SK-N-MC (cell line): ENCODE measurements at places on chromosomes 7 and 10.

- no peak for DNase-seq
Observed at GRCh38 chr10:53441843-53442242, 669.3 kb upstream of the MBL2 start.

DNA sequence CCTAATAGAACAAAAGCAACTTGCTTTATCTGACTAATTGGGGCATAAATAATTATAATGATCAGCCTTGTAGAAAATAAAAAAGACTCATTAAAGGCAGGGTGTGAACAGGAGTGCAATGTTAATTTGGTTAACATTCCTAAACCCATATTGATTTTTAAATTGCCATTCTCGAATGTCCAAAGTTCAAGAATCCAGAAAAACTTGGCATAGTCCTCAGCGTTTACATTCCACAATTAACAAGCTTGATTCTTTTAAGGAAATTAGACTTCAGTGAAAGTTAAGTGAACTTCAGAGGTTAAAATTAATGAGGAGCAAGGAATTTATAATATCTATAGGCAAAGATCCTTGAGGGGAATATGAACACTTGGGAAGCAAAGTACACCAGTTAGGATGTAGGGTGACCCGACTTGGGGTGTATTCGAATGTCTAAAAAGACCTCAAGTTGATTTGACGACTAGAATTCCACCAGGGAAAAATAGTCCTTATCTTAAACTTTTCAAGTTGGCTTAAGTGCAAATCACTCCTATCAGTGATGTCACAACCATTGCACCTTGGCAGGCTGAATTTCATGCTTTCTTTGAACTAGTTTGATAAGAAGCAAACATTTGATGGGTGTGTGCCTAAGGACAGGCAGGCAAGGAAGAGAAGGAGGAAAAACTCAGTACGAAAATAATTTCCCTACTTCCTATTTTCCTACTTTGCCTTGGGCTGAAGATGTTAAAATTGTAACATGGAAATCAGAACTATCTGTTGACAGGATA lies 830.4 kb upstream of the COBL start:
- DNase-seq = no peak

GRCh38 chr7:134453518-134453917 lies 5.4 kb downstream of the AKR1B1 start:
- no peak for DNase-seq

DNA sequence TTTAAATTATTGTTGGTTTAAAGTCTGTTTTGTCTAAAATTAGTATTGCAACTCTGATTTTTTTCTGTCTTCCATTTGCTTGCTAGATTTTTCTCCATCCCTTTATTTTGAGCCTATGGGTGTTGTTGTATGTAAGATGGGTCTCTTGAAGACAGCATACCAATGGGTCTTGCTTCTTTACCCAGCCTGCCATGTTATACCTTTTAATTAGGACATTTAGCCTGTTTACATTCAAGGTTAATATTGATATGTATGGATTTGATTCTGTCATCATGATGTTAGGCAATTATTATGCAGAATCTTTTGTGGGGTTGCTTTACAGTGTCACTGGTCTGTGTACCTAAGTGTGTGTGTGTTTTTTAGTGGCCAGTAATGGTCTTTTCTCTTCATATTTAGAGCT lies 281.4 kb upstream of the CSTF2T start:
- no peak for DNase-seq

GRCh38 chr10:117476281-117476680 lies 66.3 kb upstream of the EMX2 start:
- no peak for DNase-seq

DNA sequence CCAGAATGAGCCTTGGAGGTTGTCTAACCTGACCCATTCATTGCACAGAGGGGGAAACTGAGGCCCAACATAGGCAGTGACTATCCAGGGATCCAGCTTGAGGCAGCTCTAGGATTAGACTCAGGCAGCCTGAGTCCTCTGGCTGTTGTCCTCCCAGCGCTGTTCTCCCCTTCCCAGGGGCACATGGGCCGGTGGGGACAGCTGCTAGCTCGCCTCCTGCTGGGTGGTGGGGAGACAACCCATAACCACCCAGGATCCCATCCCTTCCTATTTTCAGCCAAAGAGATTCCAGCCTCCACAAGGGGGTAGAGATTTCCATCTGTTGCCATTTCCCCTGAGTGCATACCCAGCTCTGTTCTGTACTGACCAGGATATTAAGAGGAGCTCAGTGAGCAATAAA lies 145.1 kb upstream of the GPR26 start:
- no peak for DNase-seq

- DNase-seq = no peak
Observed at GRCh38 chr10:68135362-68135761, 26.1 kb downstream of the MYPN start.

- no peak for DNase-seq
Observed at GRCh38 chr10:131844529-131845084, 56.2 kb upstream of the PPP2R2D start.

DNA sequence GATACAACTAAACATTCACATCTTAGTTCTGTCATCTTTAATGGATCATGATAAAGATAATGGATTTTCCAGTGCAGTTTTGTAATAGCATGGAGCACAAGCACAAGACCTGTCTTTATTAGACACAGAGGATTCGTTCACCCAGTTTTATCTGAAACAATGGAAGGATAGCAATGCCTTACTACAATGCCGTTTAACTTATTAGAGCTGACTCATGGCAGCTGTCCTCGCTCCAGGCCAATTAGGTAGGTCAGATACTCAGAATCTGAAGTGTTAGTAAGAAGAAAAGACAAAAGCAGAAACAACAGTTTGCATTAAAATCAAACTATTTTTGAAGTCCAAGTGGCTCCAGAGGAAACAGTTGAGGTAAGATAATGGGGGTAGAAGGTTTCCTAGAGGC lies 12.8 kb downstream of the OR13A1 start:
- DNase-seq = no peak

- no peak for DNase-seq
Observed at GRCh38 chr7:84049071-84049836, 145.3 kb downstream of the SEMA3A start.

DNA sequence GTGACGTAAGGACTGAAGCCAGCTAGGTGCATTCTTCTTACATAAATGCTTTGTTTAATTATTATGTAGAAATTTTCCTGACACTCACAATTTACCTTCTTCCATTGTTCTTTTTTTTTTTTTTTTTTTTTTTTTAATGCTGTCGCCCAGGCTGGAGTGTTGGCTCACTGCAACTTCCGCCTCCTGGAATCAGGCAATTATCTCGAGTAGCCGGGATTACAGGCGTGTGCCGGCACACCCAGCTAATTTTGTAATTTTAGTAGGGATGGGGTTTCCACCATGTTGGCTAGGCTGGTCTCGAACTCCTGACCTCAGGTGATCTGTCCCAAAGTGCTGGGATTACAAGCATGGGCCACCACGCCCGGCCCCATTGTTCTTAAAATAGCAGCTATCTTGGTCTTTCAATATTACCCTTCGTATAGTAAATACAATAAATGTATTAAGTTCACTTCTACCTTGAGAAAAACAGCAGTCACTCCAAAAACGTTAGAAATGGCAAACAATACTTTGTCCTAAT lies 32.1 kb downstream of the BZW2 start:
- DNase-seq = no peak

DNA sequence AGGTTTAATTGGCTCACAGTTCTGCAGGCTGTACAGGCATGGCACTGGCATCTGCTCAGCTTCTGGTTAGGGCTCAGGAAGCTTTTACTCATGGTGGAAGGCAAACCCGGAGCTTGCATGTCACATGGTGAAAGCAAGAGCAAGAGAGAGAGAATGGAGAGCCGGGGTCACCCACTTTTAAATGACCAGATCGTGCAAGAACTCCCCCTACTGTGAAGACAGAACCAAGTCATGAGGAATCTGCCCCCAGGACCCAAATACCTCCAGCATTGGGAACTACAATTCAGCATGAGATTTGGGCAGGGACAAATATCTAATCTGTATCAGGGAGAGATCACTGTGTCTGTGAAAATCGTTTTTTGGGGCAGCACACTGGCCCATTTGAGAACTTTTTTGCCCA lies 110.0 kb upstream of the MYO3A start:
- no peak for DNase-seq

- DNase-seq = no peak
Observed at GRCh38 chr7:133265821-133266220, 12.9 kb downstream of the EXOC4 start.

DNA sequence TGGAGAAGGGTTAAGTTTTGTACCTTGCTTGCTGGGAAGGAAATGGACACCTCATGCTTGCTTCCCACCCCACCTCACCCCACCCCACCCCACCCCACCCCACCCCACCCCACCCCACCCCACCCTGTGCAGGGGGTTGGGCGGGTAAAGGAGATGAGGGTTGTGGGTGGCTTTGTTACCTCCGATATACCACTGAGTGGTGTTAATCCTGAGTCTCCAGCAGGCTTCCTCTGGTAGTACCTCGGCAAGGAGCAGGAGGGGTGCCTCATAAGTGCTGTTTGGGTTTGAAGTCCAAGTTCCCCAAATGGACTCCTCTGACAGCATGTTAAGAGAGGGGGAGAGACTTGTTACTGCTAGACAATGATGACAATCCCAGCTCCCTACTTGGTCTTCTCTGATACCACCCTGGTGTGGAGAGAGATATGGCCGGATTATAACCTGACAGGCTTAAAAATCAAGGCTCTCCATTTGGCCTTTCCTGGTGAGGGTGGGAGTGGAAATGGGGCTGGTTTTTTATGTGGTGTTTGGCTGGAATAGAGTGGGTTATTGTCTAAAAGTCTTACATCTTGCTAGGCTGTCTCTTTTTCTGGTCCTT lies 11.7 kb downstream of the SAMD8 start:
- no peak for DNase-seq

DNA sequence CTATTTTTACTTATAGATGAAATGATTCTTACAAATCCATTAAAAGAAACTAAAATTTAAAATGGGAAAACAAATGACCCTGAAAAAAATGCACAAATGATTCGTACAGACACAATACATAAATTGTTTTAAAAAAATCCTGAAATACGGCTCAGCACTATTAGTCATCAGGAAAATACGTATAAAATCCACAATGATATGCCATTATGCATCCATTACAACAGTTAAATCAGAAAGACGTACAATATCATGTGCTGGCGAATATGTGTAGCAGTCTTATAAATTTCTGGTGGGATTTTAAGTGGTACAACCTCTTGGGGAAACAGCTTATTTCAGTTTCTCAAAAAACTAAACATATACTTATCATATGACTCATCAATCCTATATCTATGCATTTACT lies 600.1 kb upstream of the STEAP1 start:
- DNase-seq = no peak

- no peak for DNase-seq
Observed at GRCh38 chr10:17622061-17622460, 4.9 kb upstream of the HACD1 start.

DNA sequence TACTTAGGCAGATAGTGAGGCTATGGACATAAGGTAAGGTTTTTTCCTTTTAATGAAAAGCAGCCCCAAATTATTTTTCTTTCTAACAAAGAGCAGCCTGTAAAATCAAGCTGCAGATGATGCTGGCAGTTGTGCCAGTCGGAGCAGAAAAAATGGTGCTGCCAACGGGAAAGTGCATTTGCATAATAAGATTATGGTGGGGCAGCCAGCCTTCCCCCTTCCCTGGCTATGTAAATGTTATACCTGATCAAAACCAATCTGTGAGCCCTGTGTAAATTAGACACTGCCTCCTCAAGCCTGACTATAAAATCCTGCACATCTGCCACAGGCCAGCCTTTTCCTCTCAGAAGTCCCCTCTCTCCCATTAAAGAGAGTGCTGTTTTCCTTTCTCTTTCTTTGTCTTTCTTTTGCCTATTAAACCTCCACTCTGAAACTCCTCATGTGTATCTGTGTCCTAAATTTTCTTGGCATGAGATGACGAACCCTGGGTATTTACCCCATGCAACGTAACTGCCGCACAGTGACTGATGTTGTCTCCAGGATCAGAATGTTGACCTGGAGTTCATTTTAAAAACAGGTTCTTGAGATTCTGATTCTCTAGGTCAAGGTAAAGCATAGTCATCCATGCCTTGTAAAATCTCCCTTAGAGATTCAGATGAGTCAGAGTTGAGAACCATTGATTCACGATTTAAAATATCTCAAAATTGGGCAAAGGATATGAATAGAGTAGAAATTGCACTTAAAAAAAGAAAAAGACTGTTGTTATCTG lies 167.3 kb upstream of the C1GALT1 start:
- no peak for DNase-seq
